Activated CD4-positive, CD25-positive, alpha-beta regulatory T cell (primary cell): ENCODE measurements at places on chromosomes 1 and 21.

GRCh38 chr1:94741996-94742395, 78.2 kb upstream of the SLC44A3 start:
- no peak for DNase-seq

DNA sequence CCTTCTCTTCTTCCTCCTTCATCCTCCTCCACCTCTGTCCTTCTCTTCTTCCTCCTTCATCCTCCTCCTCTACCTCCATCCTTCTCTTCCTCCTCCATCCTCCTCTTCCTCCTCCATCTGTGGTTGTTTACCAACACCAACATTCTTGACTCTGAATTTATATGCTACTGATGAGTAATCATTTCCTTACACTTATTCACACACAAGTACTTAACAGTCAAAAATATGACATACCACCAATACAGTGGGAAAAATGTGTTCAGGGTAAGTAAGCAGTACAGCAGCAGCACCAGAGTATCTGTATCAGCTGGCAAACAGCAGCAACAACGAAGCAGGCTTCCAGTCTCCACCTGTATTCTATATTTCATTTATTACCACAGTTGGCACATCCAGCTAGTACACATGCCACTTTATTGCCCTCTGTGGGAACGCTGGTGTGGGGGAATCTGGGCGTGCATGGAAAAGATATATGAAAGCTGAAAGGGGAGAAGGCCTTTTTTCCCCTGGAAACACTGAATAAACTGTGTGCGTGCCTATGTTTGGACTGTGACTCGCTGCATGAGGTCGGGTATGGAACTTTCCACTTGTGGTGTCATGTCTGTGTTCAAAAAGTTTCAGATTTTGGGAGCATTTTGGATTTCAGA, 16.0 kb downstream of the ADSS2 start:
- DNase-seq: no peak

DNA sequence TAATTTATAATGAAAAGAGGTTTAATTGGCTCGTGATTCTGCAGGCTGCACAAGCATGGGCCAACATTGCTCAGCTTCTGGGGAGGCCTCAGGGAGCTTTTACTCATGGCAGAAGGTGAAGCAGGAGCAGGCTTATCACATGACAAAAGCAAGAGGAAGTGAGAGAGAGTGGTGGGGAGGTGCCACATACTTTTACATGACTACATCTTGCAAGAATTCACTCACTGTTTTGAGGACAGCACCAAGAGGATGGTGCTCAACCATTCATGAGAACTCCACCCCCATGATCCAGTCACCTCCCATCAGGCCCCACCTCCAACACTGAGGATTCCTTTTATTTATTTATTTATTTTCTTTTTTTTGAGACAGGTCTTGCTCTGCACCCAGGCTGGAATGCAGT, 5.5 kb upstream of the PLEKHM2 start:
- no peak for DNase-seq

DNA sequence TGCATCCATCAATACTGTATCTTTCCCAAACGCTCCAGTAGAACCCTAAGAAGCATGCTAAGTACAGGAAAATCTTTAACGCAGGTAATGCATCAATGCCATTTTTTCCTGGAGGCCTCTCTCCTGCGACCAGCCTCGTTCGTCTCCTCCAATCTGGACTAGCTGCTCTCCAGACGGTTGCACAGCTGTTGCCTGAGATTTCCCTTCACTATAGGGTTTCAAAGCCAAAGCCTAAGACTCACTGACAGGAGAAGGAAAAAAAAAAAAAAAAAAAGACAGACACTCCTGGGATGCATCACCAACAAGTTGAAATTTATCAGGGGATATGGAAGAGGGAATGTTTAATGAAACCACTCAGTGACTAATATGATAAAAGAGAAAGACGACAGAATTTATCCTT, 93.0 kb downstream of the APP start:
- DNase-seq: no peak

- no peak for DNase-seq
Observed at GRCh38 chr1:216894494-216894893, 171.3 kb upstream of the ESRRG start.

- DNase-seq: no peak
Observed at GRCh38 chr1:145991735-145992412, 4.5 kb downstream of the TXNIP start.

DNA sequence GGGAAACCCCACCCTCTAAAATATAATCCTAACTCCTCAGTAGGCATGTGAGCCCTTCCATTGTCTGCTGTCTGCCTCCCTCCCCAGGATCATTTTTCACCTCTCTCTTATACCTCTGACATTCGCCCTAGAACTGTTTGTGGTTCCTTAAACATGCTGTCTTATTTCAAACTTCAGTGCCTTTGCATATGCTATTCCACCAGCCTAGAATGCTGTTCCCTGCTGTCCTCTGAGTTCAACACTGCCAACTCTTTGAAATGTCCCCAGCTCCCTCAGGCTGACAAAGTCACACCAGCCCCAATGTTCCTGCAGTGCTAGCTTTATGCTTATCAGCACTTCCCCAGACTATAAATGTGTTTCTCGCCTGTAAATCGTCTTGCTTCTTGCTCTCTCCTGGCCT, 119.5 kb downstream of the HIVEP3 start:
- DNase-seq: no peak

DNA sequence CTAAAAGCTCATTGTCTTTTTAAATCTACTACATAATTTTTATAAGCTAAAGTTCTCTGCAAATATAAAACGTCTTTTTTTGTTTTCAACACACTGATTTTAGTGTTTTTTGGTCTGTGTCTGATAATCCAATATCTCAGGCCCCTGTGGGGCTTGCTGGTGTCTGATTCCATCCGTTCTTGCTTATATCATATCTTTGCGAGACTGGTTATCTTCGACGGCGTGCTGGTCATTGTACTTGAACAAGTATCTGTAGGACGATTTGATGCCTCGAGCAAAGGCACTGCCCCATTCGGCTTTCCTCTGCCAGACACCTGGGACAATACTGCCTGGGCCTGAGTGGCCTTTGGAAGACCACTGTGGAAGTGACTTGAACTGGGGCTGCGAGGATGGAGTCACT, 18.4 kb upstream of the TTLL10 start:
- DNase-seq: no peak

GRCh38 chr1:145871994-145872924, 13.4 kb upstream of the PIAS3 start:
- no peak for DNase-seq

GRCh38 chr21:25405984-25406383, 201.3 kb downstream of the MRPL39 start:
- DNase-seq: no peak

GRCh38 chr1:89309828-89310227, 37.2 kb upstream of the GBP5 start:
- no peak for DNase-seq

DNA sequence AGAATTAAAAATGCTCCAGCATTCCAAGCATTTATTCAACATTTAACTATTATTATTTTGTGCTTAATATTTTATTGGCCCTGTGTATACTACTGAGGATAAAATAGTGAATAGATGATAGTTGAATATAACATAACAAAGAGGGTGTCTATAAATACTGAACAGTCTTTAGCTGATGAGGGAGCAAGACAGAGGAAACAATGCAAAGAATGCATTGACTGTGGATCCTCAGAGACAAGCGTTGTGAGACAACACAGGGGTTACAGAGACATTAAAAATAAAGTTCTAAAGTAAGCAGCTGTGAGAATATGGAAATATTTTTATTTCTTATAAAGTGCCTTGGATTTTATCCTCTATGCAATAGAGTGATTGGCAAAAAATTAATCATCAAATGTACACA, 1133.1 kb downstream of the PLA2G4A start:
- no peak for DNase-seq

- no peak for DNase-seq
Observed at GRCh38 chr1:178232108-178232507, 138.2 kb downstream of the RASAL2 start.

DNA sequence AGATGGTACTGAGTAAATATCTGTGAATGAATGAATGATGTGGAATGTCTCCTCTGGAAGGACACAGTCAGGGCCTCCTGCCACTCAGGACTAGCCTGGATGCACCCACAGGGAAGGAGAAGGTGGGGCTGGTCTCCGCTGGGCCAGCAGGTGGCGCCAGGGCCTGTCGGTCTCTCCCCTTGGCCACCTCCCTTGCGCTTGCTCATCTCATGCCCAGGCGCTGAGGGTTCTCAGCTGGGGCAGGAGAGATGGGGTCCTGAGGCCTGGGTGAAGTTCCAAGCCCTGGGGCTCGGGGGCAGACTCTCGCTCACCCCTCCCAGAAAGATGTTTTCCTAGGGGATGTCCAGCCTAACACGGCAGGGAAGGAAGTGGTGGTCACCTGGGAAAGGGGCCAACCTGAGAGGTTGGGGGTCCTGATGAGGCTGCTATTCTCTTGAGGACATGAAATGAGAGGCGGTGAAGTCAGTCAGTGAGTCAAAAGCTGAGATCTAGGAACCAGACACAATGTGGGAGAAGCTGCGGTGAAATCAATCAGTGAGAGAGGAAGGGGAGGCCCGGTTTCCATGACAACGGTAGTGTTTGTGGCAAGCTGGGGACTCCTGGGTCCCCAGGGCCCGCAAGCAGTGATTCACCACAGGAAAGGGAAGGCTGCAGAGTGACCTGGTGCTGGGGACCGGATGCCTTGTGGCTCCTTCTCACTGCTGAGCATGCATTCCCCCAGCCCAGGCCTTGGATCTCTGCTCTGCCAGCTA, 14.6 kb upstream of the MEX3A start:
- DNase-seq: peak; percentile 71

- peak; percentile 53 for DNase-seq
Observed at GRCh38 chr1:11838349-11839272, 9.0 kb downstream of the NPPA start.

GRCh38 chr1:41322835-41323234, 38.4 kb upstream of the FOXO6 start:
- DNase-seq: no peak

DNA sequence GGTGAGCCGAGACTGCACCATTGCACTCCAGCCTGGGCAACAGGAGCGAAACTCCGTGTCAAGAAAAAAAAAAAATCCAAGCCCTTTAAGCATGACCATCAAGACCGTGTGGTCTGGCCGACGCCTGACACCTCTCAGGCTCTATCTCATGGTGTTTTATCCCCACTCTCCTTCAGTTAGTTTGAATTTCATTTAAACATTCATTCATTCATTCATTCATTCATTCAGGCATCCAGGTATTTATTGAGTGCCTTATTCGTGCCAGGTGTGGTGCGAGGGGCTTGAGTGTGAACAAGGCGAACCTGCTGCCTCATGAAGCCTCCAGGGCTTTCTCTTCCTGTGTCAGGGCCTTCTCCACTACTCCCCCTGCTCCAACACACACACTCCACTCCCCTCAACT, 22.6 kb upstream of the OPRD1 start:
- no peak for DNase-seq

- no peak for DNase-seq
Observed at GRCh38 chr1:175482071-175482451, 261.3 kb downstream of the TNR start.

DNA sequence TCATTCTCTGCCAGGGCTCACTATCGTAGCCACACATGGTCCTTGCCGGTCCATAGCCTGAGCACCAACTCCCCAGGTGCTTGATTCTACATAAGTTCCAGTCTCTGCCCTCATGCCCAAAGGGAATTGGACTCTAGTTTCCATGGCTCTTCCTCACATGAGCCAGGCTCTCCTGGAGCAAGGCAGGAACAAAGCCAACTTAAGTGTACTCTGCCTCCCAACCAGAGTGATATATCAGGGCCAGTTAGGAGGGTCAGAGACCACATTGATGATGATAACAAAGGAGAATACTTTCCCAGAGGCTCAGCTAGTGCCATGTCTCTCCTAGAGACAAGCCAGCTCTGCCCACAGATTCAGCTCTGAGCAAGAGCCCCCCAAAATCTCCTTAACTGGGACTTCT, 70.9 kb downstream of the ERI3 start:
- DNase-seq: no peak

GRCh38 chr1:27357281-27358037, 9.3 kb downstream of the MAP3K6 start:
- peak; percentile 46 for DNase-seq

- no peak for DNase-seq
Observed at GRCh38 chr1:56430141-56430839, 149.1 kb downstream of the PLPP3 start.

- no peak for DNase-seq
Observed at GRCh38 chr21:37829447-37829846, 86.8 kb downstream of the KCNJ6 start.
